Brain pericyte (primary cell): ENCODE measurements at places on chromosomes 7 and 10.

GRCh38 chr10:29328983-29329382 lies 40.1 kb downstream of the LYZL1 start:
- no peak for DNase-seq

GRCh38 chr7:106034383-106034782 lies 71.3 kb downstream of the CDHR3 start:
- DNase-seq: no peak

GRCh38 chr7:74033372-74034311 lies 5.7 kb downstream of the ELN start:
- DNase-seq: no peak

- DNase-seq: no peak
These were observed 59.8 kb downstream of the C10orf120 start for GRCh38 chr10:122639801-122640200.

- no peak for DNase-seq
These were observed 16.7 kb upstream of the C10orf71 start for GRCh38 chr10:49282306-49282705.

DNA sequence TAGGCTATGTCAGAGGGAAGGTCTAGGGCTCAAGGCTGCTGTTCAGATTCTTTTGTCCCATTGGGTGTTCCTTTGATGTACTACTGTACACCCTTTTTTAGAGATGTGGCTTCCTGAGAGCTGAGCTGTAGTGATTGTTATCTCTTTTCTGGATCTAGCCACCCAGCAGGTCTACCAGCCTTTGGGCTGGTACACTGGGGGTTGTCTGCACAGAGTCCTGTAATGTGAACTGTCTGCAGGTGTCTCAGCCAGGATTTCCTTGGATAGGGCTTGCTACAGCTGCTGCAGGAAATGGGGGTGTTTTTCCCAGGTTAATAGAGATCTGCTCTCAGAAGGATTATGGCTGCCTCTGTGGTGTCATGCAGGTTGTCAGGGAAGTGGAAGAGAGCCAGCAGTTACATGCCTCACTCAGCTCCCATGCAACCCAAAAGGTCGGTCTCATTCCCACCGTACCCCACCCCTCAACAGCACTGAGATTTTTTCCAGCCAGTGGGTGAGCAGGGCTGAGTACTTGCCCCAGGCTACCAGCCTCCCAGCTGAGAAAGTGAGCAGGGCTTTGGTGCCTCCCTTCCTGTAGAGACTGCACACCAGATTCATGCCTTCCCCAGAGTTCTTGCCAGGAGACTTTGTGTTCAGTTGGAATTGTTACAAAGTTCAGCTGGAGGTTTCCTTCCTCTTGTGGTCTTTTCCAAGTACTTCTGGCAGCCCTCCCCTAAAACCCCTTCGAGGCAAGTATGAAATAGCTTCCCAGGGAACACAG lies 63.3 kb downstream of the ZNF107 start:
- DNase-seq: no peak

DNA sequence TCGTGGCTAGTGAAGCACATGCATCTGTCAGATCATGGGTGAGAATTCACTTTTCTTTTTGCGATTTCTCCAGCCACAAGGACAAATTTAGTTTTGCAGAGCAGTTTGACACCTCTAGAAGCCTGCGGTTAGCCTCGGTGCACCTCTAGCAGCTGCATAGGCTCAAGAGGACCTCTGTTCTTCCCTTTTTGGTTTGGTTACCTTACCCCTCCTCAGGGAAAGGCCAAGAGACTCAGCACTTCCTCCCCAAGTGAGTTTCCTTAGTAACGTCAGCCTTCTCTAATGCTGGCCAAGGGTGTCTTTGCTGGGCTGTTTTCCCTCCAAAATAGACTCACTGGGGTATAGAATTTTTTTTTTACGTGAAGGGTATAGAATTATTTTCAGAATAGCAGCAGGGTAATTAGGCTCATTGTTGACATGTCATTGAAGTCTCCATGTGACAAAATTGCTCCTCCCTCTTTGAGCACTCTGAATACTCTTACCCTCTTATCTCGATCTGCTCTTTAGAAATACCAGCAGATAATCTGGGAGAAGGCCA lies 97.8 kb downstream of the AUTS2 start:
- no peak for DNase-seq

GRCh38 chr7:101636822-101637623 lies 7.9 kb upstream of the MYL10 start:
- DNase-seq: no peak

DNA sequence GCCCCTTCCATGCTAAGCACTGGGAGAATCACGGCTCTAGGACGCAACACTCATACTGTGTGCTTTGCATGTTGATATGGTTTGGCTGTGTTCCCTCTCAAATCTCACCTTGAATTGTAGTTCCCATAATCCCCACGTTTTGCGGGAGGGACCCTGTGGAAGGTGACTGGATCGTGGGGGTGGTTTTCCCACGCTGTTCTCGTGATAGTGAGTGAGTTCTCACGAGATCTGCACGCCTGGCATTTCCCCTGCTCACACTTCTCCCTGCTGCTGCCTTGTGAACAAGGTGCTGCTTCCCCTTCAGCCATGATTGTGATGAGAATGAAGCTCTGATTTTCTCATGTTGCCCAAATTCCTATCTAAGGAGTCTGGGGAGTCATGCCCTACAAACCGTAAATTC lies 53.0 kb upstream of the ADGRA1 start:
- no peak for DNase-seq

- no peak for DNase-seq
These were observed 1.2 kb downstream of the NUB1 start for GRCh38 chr7:151342811-151343210.

DNA sequence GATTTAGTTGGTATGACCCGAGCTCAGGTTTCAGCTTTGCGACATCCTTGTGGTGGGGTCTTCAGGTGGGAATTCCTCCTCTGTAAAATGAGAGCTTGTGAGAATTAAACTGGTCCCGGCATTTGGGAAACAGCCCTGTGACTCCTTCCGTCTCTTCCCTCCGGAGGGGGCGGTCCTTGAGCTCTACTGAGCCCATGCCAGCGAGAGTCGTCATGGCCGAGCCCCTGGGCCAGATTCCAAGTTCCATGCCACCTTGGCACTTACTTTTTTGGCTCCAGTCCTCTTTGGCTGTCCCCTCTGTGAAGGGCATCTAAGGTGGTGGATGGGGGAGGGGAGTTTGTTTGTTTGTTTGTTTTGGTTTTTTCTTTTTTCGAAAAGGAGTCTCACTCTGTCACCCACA lies 47.6 kb downstream of the GTF2IRD1 start:
- no peak for DNase-seq

DNA sequence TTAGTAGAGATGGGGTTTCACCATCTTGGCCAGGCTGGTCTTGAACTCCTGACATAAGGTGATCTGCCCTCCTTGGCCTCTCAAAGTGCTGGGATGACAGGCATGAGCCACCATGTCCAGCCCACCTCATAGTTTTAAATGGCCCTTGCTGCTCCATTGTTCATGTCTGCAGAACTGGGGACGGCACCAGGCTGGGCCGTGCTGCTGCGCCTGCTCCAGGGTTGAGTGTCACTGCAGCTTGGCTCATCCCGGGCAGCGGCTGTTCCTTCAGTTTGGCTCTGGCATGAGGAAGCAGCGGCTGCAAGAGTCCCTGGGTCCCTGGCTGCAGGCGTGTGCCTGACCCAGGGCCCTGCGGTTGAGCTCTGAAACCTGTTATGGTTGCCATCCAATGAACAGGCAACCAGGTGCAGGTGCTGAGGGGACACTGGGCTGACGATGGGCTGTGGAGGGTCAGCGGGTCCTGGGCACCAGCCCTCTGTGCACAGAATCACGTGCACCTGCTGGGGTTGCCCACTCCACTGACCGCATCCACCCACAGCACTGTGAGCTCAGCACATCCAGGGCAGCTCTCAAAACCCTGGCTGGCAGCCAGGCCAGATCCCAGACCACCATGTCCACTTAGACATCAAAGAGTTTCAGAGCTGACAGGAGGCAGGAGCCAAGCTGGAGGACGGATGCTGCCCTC lies 70.2 kb upstream of the PPP2R2D start:
- no peak for DNase-seq

- no peak for DNase-seq
These were observed 217.9 kb downstream of the GALNT17 start for GRCh38 chr7:71349682-71350481.

- no peak for DNase-seq
These were observed 55.9 kb downstream of the LRRC18 start for GRCh38 chr10:48883701-48884100.

DNA sequence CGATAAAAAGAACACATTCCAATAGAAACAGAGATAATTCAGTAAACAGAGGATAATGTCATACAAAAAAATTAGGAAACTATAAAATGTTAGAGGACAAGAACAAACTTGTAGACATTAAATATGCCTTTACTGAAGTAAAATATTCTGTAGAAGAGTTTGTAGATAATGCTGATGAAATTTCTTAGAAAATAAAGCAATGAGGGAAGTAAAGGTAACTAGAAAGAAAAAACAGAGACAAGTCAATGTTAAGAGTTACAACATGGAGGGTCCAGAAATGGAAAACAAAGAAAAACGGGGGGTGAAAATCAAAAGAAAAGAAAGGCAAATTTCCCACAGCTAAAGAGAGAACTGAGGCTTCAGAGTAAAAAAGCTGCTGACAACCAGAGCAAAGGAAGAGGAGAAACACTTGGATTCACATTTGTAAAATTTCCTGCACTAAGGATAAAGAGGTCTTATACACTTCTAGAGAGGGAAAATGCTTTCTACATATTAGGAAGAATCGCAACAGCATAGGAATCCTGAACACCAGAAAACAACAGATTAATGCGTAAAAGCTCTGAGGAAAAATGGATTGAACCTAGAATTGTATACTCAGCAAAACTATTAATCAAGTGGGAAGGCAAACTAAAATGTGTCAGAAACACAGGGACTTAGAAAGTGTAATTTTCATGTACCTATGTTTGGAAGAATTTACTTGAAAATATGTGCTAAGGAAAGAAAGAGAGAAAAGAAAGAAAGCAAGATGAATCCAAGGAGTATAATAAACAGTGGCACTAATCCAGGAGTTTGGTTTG lies 55.0 kb upstream of the AGR3 start:
- no peak for DNase-seq

GRCh38 chr7:131945313-131945911 lies 389.0 kb upstream of the PODXL start:
- no peak for DNase-seq
